Naive thymus-derived CD8-positive, alpha-beta T cell (primary cell): ENCODE measurements at places on chromosomes 4 and X.

- H3K4me1 ChIP-seq: no peaks in the 10 kb centered on the region
- H3K36me3 ChIP-seq: peaks cover 23% of the 10 kb centered on the region
- no peaks in the 10 kb centered on the region for H3K27me3 ChIP-seq
- H3K4me3 ChIP-seq: no peak overlapping the region
These were observed 23.4 kb downstream of the NSG1 start for GRCh38 chr4:4410271-4410670.

GRCh38 chrX:23959781-23960180 is 52.0 kb downstream of the CXorf58 start:
- no peaks in the 10 kb centered on the region for H3K36me3 ChIP-seq
- H3K27ac ChIP-seq: peak overlapping the region; percentile 91
- no peak for DNase-seq
- no peaks in the 10 kb centered on the region for H3K27me3 ChIP-seq
- H3K4me3 ChIP-seq: peak overlapping the region; percentile 36

DNA sequence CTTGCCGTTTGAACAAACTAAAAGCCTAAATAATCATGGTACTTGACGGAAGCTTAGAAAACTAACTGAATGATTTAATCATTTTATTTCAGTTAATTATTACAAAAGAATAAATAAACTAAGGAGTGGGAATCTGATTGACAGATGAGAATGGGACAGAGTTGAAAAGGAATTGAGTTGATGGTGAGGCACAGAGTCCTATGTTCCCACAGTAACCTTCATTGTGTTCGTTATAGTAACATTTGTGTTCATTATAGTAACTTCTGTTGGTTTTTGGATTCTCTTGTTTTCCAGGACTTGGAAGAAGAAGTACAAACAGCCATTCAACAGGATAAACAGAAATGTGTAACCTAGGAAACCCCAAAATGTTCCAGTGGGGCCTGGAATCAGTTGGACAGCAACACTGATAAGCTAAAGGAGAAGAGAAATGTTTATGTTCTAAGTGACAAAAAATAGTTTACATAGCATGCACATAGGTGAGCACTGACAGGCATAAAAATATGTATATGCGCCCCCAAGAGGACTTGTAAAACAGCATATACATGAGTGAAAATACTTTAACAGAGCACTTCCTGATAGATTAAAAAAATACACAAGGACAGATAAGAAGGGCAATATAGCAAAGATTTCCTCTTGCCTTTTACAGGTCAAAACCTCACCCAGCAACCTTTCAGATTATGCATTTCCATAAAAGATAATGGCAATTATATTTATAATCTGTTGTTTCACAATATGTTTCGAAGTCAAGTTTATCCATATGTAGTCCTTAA is 218.6 kb upstream of the HTR2C start:
- no peak overlapping the region for H3K4me3 ChIP-seq
- H3K4me1 ChIP-seq: no peaks in the 10 kb centered on the region
- no peaks in the 10 kb centered on the region for H3K27me3 ChIP-seq
- no peaks in the 10 kb centered on the region for H3K36me3 ChIP-seq
- no peak for DNase-seq
- H3K27ac ChIP-seq: no peak overlapping the region

DNA sequence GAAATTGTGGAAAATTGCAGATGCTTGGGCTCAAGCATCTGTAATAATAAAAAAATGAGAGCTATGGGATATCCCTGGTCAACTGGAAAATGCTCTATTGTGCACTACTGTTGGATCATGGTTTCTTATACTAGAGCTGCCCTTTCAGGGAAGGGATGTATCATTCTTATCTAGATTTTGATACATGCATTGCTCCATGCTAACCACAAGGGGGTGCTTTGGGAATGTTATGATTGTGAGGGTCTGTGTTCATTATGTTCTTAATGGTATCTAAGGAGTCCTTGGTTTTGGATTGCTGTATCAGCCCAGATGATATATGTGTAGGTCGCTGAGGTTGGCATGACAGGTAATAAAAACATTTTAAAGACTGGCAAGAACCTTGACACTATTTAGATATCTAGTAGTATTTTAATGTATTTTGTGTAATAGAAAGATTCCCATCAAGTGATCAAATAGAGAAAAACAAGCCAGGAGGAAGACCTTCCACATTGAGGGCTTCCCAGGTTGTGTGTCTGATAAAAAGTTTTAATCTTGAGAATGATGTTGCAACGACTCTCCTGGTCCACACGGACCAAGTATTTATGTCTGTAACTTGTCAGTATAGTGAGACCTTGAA is 49.2 kb upstream of the TLR2 start:
- peaks cover 5% of the 10 kb centered on the region for H3K36me3 ChIP-seq
- peak; percentile 35 for DNase-seq
- no peak overlapping the region for H3K4me3 ChIP-seq

DNA sequence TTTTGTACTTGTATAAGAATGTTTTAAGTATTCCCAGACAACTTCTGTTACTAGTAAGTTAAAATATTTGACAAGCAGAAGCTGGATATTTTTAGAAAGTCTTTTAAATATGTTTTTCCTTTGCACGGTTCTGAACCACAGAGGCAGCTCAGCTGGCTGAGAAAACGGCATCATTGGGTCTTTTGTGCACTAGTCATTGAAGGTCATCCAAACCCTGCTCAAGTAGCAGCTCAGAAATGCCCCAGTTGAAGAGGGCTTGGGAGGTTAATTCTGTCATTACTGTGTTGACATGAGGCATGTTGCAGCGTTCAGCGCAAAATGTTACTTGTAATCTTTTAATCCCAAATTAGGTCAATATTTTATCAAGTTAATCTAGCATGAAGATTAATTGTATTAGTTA is 383.7 kb upstream of the FAM241A start:
- no peaks in the 10 kb centered on the region for H3K27me3 ChIP-seq
- no peak for DNase-seq
- H3K4me1 ChIP-seq: no peaks in the 10 kb centered on the region
- H3K4me3 ChIP-seq: no peak overlapping the region
- no peaks in the 10 kb centered on the region for H3K36me3 ChIP-seq

DNA sequence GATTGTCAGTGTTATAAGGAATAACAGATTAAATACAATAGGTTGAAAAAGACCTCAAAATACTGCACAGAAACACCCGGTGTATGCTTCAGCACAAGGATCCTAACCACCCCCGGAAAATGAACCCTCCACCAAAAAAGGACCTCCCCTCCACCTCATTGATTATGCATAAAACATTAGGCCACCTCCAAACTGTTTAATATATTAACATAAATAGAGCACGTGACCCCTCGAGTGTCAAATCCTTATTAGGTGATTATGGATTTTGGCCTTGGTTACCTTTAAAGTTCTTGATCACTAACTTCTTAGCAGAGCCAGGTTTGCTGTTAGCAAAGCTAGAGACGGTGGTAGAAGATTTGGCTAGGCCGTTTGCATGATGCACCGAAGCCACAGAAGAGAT is 958 bp downstream of the CUL4B start:
- no peaks in the 10 kb centered on the region for H3K27me3 ChIP-seq
- no peaks in the 10 kb centered on the region for H3K36me3 ChIP-seq
- peak overlapping the region; percentile 93 for H3K27ac ChIP-seq
- H3K4me3 ChIP-seq: peak overlapping the region; percentile 97
- no peak for DNase-seq

DNA sequence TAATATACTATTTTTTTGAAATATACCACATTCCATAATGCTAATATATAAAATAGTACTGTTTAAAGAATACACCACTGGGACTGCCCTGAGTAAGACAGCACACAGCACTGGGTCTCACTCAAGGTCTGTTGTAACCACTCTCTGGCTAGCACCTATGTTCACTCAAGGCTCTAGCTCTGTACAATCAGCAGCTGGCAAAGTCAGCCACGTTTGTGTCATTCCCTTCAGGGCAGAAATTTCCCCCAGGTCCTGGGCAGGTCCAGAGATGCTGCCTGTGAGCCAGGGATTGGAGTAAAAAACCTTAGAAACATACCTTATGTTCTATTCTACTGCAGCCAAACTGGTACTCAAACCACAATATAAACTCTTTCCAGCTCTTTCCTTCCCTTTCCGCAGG is 1160.2 kb upstream of the ADGRL3 start:
- no peak for DNase-seq
- H3K27me3 ChIP-seq: no peaks in the 10 kb centered on the region
- no peak overlapping the region for H3K27ac ChIP-seq
- H3K36me3 ChIP-seq: no peaks in the 10 kb centered on the region

- H3K4me3 ChIP-seq: peak overlapping the region; percentile 59
- no peak for DNase-seq
- no peak overlapping the region for H3K27ac ChIP-seq
- no peaks in the 10 kb centered on the region for H3K36me3 ChIP-seq
- H3K4me1 ChIP-seq: no peaks in the 10 kb centered on the region
- peaks cover 12% of the 10 kb centered on the region for H3K27me3 ChIP-seq
These were observed 868 bp downstream of the PLS3 start for GRCh38 chrX:115561605-115562479.

DNA sequence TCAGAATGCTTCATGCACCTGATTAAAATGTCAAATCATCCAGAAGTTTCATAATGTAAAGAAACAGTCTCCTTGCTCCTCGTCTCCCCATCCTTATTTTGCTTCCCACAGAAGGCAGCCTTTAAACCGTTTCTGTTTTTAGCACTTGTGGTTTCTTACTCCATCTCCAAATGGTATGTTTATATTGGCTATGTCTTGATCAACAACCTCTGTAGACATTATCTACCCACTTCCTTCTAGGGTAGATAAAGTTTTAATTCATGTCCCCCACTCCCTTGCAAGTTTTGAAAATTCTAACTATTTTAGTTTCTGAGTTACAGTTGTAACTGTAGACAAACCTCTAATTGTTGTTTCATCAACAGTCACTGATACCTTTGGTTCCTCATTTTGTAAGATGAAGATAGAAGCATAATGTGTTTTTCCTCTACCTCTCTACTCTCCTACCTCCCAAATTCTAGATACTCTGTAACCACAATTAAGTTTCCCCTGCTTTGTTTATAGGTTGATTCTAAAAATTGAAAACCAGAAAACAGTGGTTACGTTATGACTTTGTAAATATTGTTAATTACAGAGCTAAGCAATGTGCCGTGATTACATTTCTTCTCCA is 291.7 kb upstream of the GATB start:
- H3K4me3 ChIP-seq: no peak overlapping the region
- peak overlapping the region; percentile 53 for H3K27ac ChIP-seq
- no peaks in the 10 kb centered on the region for H3K36me3 ChIP-seq
- no peak for DNase-seq
- no peaks in the 10 kb centered on the region for H3K27me3 ChIP-seq
- H3K4me1 ChIP-seq: peaks cover 12% of the 10 kb centered on the region

DNA sequence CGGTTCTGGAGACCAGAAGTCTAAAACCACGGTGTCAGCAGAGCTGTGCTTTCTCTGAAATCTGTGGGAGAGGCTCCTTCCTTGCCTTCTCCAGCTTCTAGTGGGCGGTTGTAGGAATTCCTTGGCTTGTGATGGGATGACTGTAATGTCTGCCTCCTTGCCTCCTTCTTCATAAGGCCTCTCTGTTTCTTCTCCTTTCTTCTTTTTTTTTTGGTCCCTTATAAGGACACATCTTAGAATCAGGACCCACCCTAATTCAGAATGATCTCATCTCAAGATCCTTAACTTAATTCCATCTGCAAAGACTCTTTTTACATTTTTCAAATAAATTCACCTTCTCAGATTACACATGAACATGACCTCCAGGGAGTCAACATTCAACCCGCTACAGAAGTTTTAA is 186.9 kb downstream of the STK32B start:
- H3K4me1 ChIP-seq: no peaks in the 10 kb centered on the region
- H3K27ac ChIP-seq: no peak overlapping the region
- no peaks in the 10 kb centered on the region for H3K27me3 ChIP-seq
- H3K4me3 ChIP-seq: no peak overlapping the region

GRCh38 chr4:24121395-24122175 is 231.7 kb upstream of the PPARGC1A start:
- no peaks in the 10 kb centered on the region for H3K27me3 ChIP-seq
- no peak for DNase-seq
- H3K36me3 ChIP-seq: no peaks in the 10 kb centered on the region
- no peak overlapping the region for H3K4me3 ChIP-seq

- no peak overlapping the region for H3K27ac ChIP-seq
- no peak for DNase-seq
- no peak overlapping the region for H3K4me3 ChIP-seq
- no peaks in the 10 kb centered on the region for H3K36me3 ChIP-seq
These were observed 306.2 kb upstream of the CASK start for GRCh38 chrX:42229533-42229932.

DNA sequence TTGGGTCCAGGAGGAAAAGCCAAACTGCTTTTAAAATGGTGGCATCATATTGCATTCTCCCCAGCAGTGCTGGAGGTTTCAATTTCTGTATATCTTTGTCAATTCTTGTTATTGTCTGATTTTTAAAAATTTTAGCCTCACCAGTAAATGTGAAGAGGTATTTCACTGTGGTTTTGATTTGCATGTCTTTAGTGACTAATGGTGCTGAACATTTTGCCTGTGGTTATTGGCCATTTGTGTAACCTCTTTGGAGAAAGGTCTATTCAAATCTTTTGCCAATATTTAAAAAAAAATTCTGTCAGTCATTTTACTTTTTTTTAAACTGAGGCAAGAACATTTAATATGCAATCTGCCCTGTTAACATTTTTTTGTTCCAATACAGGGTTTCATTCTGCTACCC is 322.1 kb downstream of the TLL1 start:
- no peak overlapping the region for H3K27ac ChIP-seq
- no peak overlapping the region for H3K4me3 ChIP-seq
- no peaks in the 10 kb centered on the region for H3K36me3 ChIP-seq
- H3K27me3 ChIP-seq: peaks cover 2% of the 10 kb centered on the region
- no peaks in the 10 kb centered on the region for H3K4me1 ChIP-seq

GRCh38 chr4:147367891-147368290 is 113.0 kb upstream of the EDNRA start:
- no peak overlapping the region for H3K27ac ChIP-seq
- no peaks in the 10 kb centered on the region for H3K36me3 ChIP-seq
- no peaks in the 10 kb centered on the region for H3K4me1 ChIP-seq
- H3K4me3 ChIP-seq: no peak overlapping the region
- H3K27me3 ChIP-seq: peaks cover 10% of the 10 kb centered on the region
- no peak for DNase-seq

- no peaks in the 10 kb centered on the region for H3K4me1 ChIP-seq
- no peak overlapping the region for H3K4me3 ChIP-seq
- H3K27me3 ChIP-seq: no peaks in the 10 kb centered on the region
- DNase-seq: no peak
- no peak overlapping the region for H3K27ac ChIP-seq
These were observed 195.9 kb downstream of the KDR start for GRCh38 chr4:54929459-54929858.

GRCh38 chrX:30795981-30796958 is 92.8 kb downstream of the TAB3 start:
- DNase-seq: no peak
- H3K36me3 ChIP-seq: no peaks in the 10 kb centered on the region
- no peak overlapping the region for H3K4me3 ChIP-seq
- no peaks in the 10 kb centered on the region for H3K27me3 ChIP-seq
- H3K27ac ChIP-seq: no peak overlapping the region

DNA sequence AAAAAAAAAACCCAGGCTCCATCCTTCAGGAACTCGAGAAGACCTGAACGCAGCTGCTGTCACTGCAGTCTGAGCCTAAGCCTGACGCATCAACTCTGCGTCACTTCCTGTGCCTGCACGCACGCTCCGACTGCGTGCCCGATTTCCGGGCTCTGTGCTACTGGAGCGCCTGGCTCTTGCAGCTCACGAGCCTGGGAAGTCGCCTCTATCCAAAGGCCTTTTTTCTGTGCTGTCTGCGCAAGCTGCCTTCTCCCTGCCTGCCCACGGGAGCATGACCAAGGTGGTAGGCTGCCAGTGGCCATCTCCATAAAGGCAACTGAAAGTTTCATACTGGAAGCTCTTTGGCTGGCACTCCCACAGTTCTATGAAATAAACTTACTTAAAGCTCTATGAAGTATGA is 9.9 kb upstream of the GASK1B start:
- no peaks in the 10 kb centered on the region for H3K4me1 ChIP-seq
- no peak for DNase-seq
- peaks cover 2% of the 10 kb centered on the region for H3K27me3 ChIP-seq
- H3K27ac ChIP-seq: no peak overlapping the region
